Colonic mucosa (tissue), 4 donors: ENCODE measurements at places on chromosomes 4 and X. TPM values are rescaled to one million over a fixed set of nuclear protein-coding genes. Genes with fewer than 3 reads are reported as not detected.

The COL4A5 gene
- total RNA-seq: 2.7 TPM

- no peak overlapping the region for H3K4me3 ChIP-seq
- no peak overlapping the region for H3K27ac ChIP-seq
- DNase-seq: no peak
- H3K36me3 ChIP-seq: no peaks in the 10 kb centered on the region
- H3K27me3 ChIP-seq: no peaks in the 10 kb centered on the region
These were observed 199.0 kb upstream of the CXXC4 start for GRCh38 chr4:104693601-104694201.

The STAP1 gene
- total RNA-seq: 0.52 TPM

DNA sequence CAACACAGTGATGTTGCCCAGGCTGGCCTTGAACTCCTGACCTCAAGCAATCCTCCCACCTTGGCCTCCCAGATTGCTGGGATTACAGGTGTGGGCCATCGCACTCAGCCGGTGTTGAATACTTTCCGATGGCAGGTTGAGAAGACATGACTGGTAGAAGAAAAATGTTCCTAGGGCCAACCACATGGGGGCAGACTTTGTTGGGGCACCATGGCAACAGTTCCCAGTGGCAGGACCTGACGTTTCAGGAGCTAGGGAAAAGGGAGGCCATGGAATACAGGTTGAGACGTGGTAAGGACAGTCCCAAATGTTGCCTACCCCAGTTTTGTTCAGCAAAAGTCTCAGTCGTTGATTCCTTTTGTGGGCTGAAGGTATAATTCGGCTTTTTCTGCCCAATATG is 134.6 kb downstream of the ASMT start:
- no peak overlapping the region for H3K27ac ChIP-seq
- no peaks in the 10 kb centered on the region for H3K27me3 ChIP-seq
- no peaks in the 10 kb centered on the region for H3K4me1 ChIP-seq
- H3K36me3 ChIP-seq: no peaks in the 10 kb centered on the region
- no peak for DNase-seq

GRCh38 chr4:147799986-147800555 is 68.2 kb downstream of the ARHGAP10 start:
- no peak overlapping the region for H3K27ac ChIP-seq
- DNase-seq: no peak
- no peaks in the 10 kb centered on the region for H3K27me3 ChIP-seq
- no peaks in the 10 kb centered on the region for H3K4me1 ChIP-seq
- H3K36me3 ChIP-seq: no peaks in the 10 kb centered on the region
- no peak overlapping the region for H3K4me3 ChIP-seq

The DOCK11 gene
- total RNA-seq: 8.7 TPM
